Testis (tissue), 5 donors: ENCODE measurements at places on chromosomes 11 and 22.

GRCh38 chr22:30880181-30880601 lies 88.4 kb downstream of the MORC2 start:
- peak; percentile 40 for DNase-seq

GRCh38 chr11:293271-293851 lies 4.4 kb downstream of the PGGHG start:
- DNase-seq: no peak

- peak; percentile 76 for DNase-seq
Measured at GRCh38 chr11:73177380-73177777, 35.3 kb upstream of the FCHSD2 start.

- no peak for DNase-seq
Measured at GRCh38 chr11:65899356-65900124, 648 bp downstream of the FOSL1 start.

- peak; percentile 11 for DNase-seq
Measured at GRCh38 chr11:77201991-77202841, 74.2 kb downstream of the MYO7A start.

- DNase-seq: no peak
Measured at GRCh38 chr22:32158712-32159533, at the start of gene C22orf42. C22orf42 (minus strand) TSS chr22:32159303; CDS start chr22:32159215, 88 bp downstream.

DNA sequence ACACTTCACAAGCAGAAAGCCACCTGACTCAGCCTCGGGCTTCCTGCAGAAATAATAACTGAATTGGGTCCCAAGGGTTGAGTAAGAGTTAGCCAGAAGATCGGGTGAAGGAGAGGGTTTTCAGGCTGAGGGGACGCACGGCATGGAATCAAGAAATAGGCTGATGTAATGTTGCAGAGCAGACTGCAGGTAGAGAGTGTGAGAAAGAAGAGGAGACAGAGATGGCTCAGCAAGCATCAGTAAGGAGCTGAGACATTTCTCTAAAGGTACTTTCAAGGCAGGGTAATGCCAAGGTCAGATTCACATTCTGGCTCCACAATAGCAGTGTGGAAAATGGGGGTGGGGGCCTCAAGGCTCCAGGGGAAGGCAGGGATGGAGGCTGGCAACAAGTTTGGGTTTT lies 18.6 kb downstream of the HIRA start:
- no peak for DNase-seq

DNA sequence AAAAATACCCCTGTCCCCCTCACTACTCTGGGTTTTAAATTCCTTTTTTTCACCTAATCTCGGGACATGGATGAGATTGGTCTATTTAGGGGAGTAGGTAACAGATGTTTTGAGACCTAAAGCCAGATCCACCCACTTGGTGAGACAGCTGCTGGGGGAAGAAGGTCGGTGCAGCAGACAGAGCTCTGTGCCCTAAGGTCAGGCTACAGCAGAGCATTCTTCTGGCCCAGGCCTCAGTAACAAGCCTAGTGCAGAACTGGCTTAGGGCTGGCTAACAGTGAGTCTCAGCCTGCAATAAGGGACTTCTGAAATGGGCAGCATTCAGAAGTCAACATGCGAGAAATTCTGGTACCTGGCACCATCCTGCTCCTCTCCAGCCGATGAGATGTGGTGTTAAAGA lies 444.9 kb upstream of the KIRREL3 start:
- DNase-seq: peak; percentile 42

GRCh38 chr11:70174547-70175235 lies 28.4 kb upstream of the FADD start:
- DNase-seq: no peak

- DNase-seq: no peak
Measured at GRCh38 chr11:75400146-75400865, 988 bp downstream of the RPS3 start.

- DNase-seq: no peak
Measured at GRCh38 chr11:110318638-110319404, 22.4 kb upstream of the RDX start.

GRCh38 chr11:129484068-129484467 lies 108.4 kb downstream of the BARX2 start:
- no peak for DNase-seq

- DNase-seq: no peak
Measured at GRCh38 chr11:101445761-101446160, 138.0 kb downstream of the TRPC6 start.

GRCh38 chr11:102253020-102253715 lies 64.1 kb upstream of the BIRC3 start:
- no peak for DNase-seq

DNA sequence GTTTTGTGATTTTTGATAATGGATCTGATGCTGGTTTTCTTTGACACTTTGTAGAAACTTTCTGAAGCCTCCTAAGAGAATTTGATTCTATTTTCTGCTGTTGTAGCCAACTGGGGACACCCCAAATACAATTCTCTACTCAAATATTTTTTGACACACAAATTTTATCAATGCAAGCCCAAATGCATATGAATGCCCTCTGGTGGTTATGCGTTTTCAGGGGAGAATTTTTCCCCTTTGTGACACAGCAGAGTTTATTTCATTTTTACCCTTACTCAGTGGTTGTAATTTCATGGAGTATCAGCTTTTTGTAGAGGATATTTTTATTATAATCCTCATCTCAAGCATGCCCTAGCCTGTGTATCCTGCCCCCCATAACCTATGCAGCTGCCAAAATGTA lies 44.7 kb upstream of the MTMR2 start:
- DNase-seq: no peak

DNA sequence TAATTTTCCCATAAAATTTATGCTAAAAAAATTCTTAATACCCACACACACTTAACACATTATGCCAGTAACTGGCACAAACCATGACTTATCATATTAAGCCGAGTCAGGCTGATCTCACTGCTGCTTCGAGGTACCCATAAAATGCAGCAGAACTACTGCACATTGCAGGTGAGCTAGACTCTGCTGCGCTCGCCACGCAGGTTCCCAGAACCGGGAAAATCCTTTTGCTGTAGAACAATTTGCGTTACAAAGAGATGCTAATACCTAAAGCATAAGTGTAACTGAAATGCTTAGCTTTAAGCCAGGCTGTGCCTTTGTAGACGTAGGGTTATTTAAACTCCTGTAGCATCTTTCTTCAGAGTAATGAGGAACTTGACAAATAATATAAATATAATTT lies 200.3 kb downstream of the MSANTD4 start:
- no peak for DNase-seq

DNA sequence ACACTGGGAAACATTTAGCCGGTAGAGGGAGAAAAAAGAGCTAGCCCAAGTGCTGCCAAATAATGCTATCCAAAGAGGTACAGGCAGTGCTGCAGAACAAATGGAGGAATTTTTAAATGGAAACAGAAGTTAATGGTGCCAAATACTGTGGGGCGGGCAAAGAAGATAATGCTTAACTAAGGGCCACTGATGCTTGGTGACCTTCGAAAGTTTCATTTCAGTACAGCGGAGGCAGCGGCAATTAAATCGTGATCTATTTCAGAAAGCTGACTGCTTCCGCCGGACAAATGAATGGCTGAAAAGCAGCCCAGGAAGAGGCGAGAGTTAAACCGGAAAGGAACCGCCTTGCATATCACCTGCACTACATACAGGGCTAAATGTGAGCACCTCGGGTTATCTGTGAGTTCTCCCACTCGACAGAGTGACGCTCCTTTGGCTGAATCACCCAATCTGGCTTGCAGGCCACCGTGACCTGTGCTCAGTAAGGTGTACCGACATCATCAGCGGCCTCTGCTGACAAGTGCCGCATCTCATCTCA lies 42.1 kb downstream of the CADM1 start:
- DNase-seq: peak; percentile 75

DNA sequence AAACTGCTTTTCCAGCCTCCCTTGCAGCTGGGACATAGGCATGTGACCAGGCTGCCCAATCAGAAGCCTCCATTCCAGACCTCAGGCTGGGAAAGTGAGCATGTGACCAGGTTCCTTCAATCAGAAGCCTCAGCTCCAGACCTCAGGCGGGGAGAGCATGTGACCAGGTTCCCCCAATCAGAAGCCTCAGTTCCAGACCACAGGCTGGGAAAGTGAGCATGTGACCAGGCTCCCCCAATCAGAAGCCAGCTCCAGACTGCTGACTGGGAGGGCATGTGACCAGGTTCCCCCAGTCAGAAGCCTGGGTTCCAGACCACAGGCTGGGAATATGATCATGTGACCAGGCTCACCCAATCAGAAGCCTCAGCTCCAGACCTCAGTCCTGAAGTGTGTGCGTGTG lies 11.7 kb upstream of the IL2RB start:
- peak; percentile 93 for DNase-seq

DNA sequence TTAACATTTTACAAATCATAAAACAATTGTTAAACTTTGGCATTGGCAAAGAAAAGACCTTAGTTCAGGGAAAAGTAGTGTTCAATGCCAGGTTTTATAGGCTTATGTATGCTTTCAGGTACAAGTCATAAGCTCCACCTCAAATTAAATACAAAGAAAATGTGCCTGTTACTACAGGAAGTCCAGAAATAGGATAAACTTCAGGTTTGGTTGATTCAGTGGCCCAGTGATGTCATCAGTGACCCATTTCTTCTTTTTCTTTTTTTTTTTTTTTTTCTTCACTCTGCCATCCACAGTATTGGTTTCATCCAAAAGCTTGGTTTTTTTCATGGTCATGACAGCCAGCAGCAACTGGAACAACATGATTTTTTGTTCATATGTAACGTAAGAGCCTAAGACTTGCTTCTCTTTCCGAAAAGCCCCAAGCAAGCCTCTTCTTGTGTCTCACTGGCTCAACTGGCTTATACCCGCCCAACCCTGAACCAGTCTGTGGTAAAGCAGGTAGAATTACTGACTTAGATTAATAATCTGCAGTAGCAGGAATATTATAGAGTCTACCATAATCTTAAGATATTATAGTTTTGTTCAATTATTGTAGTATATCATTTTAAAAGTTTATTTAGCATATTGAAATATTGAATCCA lies 46.2 kb downstream of the TTC17 start:
- no peak for DNase-seq
